ENCODE measurements at places on chromosomes 2 and 18. TPM values are rescaled to one million over a fixed set of nuclear protein-coding genes. Genes with fewer than 3 reads are reported as not detected.

DNA sequence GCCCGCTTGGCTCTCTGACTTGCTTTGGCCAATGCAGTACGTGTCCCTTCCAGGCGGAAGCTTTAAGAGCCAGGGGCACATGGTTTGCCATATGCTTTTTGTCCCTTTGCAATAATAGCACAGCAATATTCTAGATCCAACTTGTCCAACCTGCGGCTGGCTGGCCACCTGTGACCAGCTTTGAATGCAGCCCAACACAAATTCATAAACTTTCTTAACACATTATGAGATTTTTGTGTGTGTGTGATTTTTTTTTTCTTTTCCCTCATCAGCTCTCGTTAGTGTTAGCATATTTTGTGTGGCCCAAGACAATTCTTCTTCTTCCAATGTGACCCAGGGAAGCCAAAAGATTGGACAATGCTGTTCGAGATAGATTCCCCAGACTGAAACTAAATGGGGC is 119.3 kb upstream of the SIX3 start:
- no peak for DNase-seq

DNA sequence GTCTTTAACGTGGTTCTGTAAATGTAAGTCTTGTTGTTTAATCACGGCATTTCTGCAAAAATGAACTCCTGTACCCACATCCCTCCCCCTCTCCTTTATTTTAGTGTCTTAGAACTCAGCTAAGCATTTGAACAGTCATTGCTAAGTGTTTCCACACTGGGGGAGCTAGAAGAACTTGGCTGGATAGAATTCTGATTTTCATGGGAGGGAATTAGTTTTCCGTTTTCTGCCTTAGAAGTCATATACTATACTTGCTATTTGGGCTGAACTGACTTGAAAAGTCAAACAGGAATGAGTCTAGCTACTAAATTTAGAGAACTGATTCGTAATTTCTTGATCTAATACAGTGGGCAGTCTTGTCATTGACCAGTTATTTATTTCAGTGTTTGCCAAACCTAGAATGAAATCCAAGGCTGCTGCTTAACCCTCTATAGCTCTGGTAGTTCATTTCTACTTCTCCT is 61.1 kb downstream of the FMNL2 start:
- DNase-seq = no peak

GRCh38 chr18:77061281-77061945 is 71.2 kb downstream of the MBP start:
- no peak for DNase-seq

DNA sequence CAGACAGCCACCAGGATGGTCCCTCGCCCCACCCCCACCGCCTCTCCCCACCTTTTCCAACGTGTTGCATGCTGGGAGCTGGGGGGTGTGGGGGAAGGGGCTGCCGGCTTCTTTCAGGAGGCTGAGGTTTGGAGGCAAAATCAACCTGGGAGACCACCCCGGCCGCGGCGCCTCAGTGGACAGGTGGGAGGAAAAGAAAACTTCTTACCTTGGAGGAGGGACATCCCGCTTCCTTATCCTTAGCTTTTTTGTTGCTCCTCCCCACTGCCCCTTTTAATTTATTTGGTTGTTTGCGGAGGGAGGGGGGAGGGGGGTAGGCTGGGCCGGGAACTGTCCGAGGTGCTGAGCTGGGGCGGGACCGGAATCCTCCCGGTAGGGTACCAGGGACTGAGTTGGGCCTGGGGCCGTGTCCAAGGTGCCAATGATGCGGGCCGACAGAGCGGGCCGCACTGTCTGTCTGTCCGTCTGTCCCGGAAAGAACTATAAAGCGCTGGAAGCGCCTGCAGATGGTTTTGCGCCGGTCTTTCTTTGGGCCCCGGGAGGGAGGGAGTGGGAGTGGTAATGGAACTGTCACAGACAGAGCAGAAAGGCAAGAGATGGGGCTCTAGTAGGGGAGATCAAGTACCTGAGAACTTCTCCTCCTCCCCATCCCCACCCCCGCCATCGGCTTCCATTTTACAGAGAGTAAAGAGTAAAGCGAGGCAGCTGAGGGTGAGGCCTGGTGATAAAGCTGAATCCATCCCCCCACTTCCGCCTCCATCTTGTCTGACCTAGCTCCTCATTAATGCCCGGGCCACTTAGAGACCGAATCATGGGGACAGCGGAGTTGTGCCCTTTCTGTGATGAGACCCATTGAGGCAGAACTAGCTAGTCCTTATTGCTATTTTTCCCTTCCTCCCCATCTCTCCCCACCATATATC is 2.4 kb downstream of the CDK5R2 start:
- DNase-seq = no peak

DNA sequence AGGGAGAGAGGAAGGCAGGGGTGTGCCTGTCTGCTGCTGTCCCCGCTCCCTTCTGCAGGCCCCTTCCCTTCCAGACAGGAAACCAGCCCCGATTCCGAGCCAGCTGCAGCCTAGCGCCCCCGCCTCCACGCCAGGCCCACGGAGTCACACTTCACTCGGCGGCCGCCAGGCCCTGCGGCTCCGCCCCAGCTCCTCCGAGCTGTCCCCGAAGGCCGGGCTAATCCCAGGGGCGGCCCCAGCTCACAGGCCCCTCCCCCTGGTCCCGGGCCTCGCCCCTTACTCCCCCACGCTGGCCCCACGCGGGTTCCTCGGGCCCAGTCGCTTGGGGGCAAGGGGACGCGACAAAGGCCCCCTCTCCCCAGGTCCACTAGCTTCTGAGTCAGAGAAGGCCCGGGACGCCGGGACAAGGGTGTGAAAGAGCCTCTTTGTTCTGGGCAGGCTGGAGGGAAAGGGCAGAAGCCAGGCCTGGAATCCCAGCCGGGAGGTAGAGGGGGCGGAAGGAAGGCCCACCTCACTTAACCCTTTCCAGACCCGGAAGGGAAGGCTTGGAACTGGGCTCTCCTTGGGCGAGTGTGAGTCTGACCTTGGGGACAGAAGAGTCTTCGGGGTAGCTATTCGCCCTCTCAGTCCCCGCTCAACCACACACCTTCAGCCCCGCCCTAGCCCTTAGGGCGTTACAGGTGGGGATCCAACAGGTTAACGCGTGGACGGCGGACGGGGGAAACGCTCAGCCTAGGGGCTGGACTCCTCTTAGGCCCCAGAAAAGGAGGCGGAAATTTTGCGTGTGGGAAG is 1.2 kb downstream of the RTKN start:
- DNase-seq = peak; percentile 94

- no peak for DNase-seq
Measured at GRCh38 chr18:5726011-5726410, 169.3 kb downstream of the TMEM200C start.

DNA sequence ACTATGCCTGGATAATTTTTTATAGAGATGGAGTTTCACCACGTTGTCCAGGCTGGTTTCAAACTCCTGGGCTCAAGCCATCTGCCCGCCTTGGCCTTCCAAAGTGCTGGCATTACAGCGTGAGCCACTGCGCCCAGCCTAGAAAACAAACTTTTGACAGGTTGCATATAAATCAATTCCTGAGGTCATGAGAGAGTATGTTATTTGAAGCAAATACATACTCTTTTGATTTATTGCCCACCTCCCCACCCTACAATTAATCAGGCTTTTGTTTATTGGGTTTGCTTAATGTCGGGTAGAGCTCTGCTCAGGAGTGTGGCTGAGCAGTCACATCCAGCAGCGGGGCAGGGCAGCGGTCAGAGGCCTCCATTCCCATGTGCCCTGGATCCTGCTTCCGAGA is 37.9 kb upstream of the ASB1 start:
- no peak for DNase-seq

- DNase-seq = no peak
Measured at GRCh38 chr2:100819370-100820272, at the start of gene NPAS2. TSS of gene NPAS2 (plus strand) at chr2:100820139. CDS start at chr2:100904755, 84,616 bp downstream.

DNA sequence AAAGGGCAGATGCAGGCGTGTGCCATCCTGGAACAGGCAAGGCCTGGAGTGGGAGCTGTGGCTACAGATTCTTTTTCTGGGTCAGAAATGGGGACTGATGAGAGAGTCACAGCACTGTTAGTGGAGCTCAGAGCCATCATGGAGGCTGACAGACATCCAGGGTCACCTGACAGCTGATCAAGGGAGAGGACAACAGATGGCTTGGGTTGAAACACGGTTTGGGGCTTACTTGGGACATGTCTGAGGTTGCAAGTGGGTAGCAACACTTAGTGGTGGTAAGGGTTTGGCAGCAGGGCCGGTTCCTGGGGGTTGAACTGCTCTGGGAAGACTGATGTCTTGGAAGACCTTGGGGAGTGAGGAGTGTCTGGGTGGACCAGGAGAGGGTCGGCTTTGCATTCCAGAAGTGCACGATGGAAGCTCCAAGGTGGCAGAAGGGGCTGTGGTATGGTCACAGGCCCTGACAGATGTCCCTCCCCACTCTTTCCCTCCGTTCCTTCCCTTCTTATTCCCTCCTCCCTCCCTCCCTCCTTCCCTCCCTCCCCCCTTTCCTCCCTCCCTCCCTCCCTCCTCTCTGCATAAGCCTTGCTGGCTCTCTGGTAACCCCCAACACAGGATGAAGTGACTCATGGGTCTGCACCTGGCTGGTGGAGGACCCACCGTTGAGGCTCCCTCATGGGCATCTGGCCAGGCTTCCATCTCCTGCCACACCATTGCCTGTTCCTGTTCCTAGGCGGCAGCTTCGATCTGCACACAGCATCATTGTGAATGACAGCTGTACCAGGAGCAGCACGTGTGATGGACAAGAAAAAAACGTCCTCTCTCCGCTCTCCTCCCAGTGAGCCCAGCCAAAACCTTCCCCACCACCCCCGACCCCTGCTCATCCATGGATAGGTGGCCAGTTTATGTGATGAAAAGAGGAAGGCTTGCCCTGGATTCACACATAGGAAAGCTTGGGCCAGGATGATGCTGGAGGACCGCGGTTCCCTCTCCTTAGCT is 63.8 kb upstream of the RPL31 start:
- no peak for DNase-seq

DNA sequence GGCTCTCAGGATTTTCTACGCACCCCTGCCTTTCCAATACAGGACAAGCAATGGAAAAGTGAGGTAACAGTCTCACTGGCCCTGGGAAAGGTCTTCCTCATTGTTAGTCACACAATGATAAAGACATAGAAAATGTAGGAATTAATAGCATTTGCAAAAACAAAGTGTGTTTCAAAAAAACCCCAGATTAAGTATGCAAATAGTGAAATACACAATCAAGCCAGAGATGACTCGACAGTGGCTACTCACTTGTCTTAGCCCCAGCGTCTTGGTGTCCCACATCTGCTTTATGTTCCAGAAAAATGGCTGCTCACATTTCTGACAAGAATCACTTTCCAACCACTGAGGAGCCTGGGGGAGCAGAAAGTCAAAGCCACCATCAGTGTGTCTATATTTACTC is 47.0 kb upstream of the AP1S3 start:
- no peak for DNase-seq

GRCh38 chr2:102301867-102302362 is 9.4 kb upstream of the IL1RL1 start:
- no peak for DNase-seq

DNA sequence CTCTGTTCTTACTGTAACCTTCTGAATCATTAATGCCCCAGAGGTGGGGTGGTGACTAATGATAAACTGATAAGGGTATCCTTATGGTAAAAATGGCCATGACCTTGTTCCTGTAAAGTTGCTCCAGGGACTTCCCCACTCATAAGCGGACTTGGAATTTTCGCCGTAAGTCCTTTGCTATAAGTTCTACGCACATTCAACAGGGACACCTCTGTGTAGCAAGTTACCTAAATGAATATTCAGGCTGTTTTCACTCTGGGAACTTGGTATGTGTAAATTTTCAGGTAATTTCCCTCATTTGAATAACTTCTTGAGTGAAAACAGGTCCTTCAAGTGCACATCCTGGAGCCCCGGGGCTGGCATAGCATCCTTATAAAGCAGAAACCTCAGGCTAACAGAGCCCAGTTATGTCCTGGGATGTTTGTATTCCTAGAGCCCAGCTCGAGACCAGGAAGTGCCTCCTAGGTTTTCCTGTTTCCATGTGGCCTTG is 9.4 kb upstream of the AGFG1 start:
- no peak for DNase-seq

DNA sequence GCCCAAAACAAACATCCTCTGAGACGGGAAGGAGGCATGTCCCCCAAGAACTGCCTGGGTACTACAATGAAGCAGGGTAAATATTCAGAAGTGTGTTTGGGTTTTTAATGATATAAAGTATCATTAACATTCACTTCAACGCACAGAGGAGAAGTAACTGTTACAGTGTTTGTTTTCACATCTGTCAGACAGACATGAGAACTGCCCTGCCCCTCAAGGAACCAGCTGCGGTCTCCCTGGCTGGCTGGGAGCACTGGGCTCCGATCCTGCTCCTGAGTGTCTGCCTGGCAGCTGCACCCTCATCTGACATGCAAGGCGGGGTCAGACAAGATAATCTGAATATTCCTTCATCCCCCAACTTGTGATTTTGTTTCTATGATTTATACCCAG is 75.6 kb downstream of the MBP start:
- peak; percentile 78 for DNase-seq

The SCYGR7 gene
- not detected for total RNA-seq

The TFCP2L1 gene
- total RNA-seq = 0.30 TPM

The DSC2 gene
- total RNA-seq = 26.0 TPM

The FHOD3 gene
- 350 TPM for total RNA-seq

The DHX57 gene
- 7.8 TPM for total RNA-seq

The SNX17 gene
- total RNA-seq = 57.6 TPM
